ENCODE measurements at places on chromosomes 4 and X.

DNA sequence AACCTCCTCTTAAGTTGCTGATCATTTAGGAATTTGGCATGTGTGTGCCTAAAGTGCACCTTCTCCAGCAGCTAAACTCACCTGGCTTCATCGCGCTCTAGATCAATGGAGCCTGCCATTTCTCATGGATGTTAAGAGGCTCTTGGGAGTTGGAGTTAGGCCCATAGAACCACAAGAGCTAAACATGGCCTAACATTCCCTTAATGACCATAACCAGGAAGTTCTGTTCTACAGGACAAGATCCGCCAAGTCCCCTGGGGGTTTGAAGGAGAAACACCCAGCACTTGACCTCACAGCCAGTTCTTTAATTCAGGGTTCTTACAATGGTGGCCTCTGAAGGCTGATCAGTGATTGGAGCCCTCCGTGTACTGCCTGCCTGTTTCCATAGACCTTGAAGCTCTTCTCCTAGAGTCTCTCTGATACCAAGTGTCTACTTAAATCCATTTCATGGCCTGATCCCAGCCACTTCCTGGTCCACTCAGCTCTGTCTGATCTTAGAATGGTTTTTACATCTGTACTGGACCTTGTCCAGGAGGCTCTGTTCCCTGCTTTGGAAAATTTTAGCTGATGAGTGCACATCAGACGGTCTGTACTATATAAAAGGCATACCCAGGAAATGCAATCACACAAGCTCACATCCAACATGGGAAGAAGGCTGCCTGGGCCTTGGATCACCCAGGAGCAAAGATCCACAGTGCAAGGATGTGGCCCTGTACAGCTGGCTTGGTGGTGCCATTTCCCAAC lies 45.1 kb downstream of the RPS3A start:
- no peak for DNase-seq

GRCh38 chrX:45768666-45769236 lies 568.1 kb upstream of the DIPK2B start:
- DNase-seq = no peak

DNA sequence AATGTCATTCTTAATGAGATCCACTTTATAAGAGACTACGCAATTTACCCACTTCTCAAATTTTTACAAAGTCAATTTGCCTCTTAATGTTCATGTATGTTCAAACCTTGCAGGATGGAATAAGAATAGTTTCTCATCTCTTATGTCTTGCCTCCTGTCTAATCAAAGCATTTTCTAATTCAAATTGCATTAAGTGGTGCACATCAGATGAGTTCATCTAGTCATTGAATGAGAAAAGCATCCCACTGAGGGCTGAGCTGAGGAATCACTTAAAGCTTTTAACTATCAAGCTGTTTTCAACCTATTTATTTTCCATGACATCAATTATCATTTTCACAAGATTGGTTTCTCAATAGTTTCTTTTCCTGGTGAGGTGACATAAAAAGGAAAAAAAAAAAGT lies 1964.0 kb downstream of the PCDH7 start:
- DNase-seq = no peak

- no peak for DNase-seq
These were observed 13.7 kb downstream of the CCKAR start for GRCh38 chr4:26476545-26476944.

GRCh38 chr4:15253349-15253748 lies 174.5 kb upstream of the C1QTNF7 start:
- no peak for DNase-seq

DNA sequence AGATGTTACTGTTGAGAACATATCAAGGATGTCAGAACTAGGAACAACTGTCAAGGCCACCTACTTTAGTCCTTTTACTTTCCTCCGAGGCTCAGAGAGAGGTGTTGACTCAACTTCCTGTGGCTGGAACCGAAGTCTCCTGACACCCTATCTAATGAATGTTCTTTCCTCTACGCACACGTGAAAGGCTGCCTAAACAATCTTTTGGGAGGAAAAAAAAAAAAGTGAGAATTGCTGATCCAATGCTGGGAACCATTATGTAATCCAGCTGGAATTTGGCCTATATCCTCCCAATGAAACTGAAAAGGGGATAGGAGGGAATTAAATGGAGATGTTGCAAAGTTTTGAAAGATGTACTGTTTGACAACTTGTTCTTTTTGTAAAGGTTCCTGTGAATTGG lies 8.3 kb upstream of the MAP7D3 start:
- DNase-seq = no peak

DNA sequence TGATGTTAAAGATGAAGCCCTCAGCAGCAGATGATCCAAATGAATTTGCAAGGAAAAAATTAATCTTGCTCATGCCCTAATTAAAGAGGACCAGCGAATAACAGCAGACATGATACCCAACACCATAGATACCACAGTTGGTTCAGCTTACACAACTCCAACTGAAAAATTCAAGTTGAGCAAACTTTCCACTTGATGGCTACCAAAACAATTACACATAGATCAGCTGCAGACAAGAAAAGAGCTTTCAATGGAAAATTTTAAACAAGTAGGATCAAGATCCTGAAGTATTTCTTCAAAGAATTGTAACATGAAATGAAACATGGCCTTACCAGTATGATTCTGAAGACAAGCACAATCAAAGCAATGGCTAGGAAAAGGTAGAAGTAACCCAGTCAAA lies 90.0 kb downstream of the KLHL13 start:
- DNase-seq = no peak

- DNase-seq = no peak
These were observed 4.6 kb upstream of the LUZP4 start for GRCh38 chrX:115284877-115285276.

DNA sequence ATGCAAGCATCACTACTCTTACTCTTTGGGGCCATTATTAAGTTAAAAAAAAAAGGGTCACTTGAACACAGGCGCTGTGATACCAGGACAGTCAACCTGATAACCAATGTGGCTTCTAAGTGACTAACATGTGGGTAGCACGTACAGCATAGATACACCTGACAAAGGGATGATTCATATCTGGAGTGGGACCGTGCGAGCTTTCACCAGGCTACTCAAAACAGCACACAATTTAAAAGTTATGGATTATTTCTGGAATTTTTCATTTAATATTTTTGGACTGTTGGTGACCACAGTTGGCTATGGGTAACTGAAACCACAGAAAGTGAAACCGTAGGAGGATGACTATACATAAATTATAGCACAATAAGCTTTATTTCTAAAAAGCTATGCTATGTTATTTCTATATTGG lies 113.8 kb upstream of the STIM2 start:
- no peak for DNase-seq

GRCh38 chr4:121270389-121270788 lies 106.3 kb upstream of the TNIP3 start:
- DNase-seq = no peak

DNA sequence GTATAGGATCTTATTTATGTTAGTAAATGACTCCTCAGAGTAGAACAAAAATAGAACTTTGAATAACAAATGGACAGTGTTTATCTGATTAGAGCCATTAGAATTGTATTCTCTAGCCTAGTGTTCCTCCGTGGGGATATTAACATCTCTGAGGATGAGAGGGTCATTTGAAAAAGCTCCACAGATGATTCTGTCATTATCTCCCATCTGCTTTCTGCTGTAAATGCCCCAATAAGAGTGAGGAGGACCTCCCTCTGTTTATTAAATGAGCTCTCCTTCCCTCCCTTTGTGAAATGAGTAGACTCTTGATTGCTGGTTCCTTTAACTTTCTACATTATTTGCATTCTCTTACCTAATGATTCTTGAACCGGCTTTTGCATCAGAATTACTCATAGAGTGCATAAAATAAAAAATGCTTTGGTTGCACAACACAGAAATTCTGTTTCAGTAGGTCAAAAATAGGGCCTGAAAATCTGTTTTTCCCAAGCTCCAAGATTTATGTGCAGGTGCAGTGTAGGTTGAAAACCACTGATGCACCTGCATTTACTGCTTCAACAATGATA lies 18.0 kb downstream of the GC start:
- no peak for DNase-seq

DNA sequence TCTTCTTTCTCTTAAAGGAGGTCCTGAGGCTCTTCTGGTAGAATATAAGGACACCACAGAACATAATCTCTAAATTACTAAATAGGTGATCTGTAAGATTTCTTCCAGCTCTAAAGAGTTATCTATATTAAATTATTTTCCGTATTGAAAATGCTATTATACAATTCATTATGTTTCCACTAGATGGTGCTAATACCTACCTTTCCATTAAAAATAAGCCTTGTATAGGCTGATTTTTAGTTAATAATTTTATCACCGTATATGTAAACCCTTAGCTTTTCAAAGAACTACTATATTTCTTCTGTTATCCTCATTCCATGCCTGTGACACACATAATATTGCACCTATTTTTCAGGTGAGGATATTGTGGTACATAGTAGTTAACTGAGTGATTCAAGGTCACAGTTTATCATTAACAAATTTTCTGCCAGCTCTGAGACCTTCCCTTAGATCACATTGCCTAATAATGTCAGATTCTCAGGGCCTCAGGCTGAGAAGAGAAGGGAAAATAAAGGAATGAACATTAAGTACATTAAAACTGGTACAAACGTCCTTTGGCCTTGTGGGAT lies 138.8 kb downstream of the TEX11 start:
- DNase-seq = no peak

GRCh38 chrX:22585831-22586230 lies 313.1 kb downstream of the CBLL2 start:
- no peak for DNase-seq
